ENCODE measurements at places on chromosomes 6 and 20. TPM values are rescaled to one million over a fixed set of nuclear protein-coding genes. Genes with fewer than 3 reads are reported as not detected.

DNA sequence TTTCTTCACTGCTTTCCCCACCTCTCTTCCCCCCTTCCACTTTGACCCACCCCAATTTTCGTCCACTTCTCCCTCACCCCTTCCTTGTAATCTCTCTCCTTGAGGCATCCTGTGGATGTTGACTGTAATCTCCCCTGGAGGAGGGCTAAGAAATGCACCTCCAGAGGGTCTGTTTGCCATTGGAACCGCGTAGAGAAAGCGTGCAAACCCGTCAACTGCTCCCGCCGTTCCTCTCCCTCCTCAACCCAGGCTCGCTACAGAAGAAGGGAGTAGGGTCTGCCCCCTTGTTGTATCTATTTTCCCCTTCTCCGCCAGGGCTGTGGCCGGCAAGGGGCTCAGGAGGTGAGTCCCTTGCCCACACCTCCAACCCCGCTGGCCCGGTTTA is 502 bp upstream of the HTR1E start:
- no peaks in the 10 kb centered on the region for H3K36me3 ChIP-seq
- H3K27ac ChIP-seq, result no peak overlapping the region
- H3K27me3 ChIP-seq, result peaks cover 4% of the 10 kb centered on the region
- no peak for DNase-seq
- no peak overlapping the region for H3K4me3 ChIP-seq

MYB gene
- total RNA-seq, result 21.3 TPM

GRCh38 chr6:169720207-169720855 is 4.0 kb downstream of the PHF10 start:
- no peak for DNase-seq
- H3K27me3 ChIP-seq, result no peaks in the 10 kb centered on the region
- no peak overlapping the region for H3K27ac ChIP-seq
- no peak overlapping the region for H3K4me3 ChIP-seq
- peaks cover 5% of the 10 kb centered on the region for H3K4me1 ChIP-seq
- H3K36me3 ChIP-seq, result no peaks in the 10 kb centered on the region

TSPYL4 gene
- 19.9 TPM for total RNA-seq

DNA sequence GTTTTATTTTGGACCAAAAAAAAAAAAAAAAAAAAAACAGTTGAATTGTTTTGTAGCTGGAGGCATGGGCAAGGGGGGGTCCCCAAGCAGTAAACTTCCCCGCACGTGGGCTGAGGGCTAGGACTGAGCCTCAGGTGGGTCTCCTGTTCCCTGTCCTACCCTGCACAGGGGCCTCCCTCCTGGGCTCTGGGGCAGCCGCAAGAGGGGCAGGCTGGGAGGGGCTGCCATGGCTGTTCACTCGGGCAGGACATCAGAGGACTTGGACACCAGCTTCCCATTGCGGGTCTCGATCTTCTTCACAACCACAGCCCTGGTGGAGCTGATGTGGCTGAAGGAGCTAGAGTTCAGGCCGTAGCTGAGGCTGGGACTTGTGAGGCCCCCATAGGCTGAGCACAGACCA is 21.1 kb downstream of the SGK1 start:
- DNase-seq, result no peak
- H3K4me1 ChIP-seq, result no peaks in the 10 kb centered on the region
- H3K27me3 ChIP-seq, result no peaks in the 10 kb centered on the region
- no peak overlapping the region for H3K4me3 ChIP-seq
